Putamen (tissue), 1 donor: ENCODE measurements at places on chromosomes 3 and 15.
A peak's percentile ranks its signal among the peaks of the same experiment; 100 is the strongest.

GRCh38 chr3:192830291-192831110 lies 87.2 kb downstream of the MB21D2 start:
- DNase-seq: no peak

- DNase-seq: no peak
Observed at GRCh38 chr15:69783211-69783610, 314.5 kb downstream of the TLE3 start.

- no peak for DNase-seq
Observed at GRCh38 chr3:171242951-171243350, 216.4 kb upstream of the SLC2A2 start.

GRCh38 chr3:194189243-194189791 lies 53.4 kb downstream of the HES1 start:
- DNase-seq: no peak

DNA sequence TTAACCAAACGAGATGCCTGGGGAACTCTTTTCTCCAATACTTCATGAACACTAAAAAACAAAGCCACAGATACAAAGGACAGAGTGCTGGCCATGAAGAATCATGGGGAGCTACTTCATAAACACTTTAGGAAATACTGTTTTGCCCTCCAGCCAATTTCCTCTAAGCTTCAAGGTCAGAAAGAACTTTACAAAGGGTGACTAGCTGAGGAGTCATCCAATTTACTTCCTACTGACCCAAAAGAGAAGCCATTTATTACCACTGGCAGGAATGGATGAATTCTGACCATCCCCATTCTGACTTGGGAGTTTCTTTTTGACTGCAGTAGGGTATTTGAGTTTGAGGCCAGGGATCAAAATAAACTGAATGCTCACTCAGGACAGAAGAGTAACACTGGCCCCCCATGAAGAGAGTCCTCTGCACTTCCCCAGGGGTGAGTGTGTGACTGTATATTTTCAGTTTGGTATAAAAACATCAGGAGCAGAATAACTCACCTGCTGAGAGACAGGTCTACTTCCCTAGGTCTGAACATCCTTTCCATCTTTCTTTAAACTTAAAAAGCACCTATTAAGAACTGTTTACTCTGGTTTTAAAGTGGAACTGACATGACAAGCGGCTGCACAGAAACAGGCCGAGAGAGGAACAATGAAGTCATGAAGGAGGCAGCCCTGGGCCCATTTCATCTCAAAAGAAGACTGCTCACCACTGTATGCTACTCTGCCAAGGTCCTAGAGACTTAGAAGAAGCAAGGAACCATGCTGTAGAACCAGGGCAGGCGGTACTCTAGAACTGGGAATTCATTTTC lies 203.6 kb downstream of the TNIK start:
- DNase-seq: no peak

DNA sequence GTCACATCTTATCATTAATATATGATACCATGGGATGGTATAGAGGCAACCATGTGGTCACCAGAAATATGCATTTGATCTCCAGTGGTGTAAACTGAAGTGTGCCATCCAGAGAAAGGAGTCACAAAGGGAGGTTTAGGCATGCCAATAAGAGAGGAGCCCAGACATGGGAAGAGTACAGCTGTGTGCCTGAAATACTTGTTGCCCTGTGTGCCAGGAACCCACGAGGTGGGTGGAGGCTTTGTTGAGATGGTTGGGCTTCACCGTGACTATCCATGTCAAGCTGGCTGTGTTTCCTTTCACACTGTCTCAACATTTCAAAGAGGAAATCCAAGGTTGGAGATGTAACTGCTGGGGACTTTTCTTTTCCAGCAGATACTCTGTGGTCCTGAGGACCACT lies 43.5 kb downstream of the CACNA2D3 start:
- no peak for DNase-seq

DNA sequence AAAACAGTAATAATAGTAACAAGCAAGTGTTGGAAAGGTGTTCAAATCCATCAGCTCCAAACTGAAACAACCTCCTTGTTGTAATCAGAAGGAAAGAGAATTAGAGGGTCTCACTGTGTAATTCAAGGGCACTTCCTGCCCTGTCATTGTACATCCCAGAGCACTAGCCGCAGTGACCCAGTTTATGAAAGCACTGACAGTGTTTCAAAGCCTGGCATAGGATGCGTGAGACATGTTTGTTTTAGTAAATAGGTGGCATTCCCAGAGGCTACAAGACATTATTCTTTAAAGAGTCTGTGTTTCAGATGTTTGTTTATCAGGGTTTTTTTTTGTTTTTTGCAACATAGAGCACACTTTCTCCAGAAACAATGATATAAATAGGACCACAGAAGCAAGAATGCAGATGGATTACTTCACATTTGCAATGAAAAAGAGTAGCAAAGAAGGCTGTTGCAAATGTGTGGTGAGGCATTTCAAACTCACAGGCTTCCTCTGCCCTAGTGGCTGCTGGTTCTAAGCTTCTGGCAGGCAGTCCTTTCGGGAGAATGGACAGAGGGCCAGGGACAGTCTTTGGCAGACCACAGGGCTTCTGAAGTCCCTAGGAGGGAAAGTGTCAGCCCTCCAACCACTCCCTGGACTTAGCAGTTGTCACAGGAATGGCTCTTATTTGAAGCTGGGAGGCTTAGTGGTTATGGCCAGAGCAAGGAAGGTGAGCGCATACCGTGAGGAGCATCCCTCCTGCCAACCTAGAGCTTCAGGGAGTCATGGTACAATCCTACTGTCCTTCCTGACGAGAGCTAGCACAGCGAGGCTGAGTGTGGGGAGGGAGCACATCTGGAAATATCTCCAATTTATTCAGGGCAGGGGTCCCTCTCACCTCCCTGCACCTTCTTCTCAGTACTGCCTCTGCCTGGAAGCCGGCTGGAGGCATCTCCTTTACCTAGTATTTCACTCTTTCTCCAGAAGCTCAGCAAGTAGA lies 31.4 kb upstream of the TIPARP start:
- DNase-seq: peak; percentile 37

- DNase-seq: peak; percentile 19
Observed at GRCh38 chr15:66498501-66499386, 1.2 kb upstream of the SNAPC5 start.

GRCh38 chr3:30256474-30256873 lies 349.9 kb upstream of the TGFBR2 start:
- no peak for DNase-seq

DNA sequence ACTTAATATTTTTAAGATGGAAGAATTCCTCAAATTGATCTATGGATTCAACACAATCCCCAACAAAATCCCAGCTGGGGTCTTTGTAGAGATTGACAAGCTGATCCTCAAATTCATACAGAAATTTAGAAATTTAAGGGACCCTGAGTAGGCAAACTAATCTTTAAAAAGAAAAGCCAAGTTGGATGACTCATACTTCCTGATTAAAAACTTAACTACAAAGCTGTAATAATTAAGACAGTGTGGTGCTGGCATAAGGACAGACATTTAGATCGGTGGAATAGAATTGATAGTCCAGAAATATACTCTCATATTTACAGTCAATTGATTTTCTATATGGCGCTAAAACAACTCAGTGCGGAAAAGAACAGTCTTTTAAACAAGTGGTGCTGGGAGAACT lies 11.6 kb downstream of the FAM162A start:
- no peak for DNase-seq

- no peak for DNase-seq
Observed at GRCh38 chr3:127536830-127537812, 53.4 kb downstream of the TPRA1 start.

GRCh38 chr3:19735111-19735510 lies 198.9 kb downstream of the EFHB start:
- no peak for DNase-seq

DNA sequence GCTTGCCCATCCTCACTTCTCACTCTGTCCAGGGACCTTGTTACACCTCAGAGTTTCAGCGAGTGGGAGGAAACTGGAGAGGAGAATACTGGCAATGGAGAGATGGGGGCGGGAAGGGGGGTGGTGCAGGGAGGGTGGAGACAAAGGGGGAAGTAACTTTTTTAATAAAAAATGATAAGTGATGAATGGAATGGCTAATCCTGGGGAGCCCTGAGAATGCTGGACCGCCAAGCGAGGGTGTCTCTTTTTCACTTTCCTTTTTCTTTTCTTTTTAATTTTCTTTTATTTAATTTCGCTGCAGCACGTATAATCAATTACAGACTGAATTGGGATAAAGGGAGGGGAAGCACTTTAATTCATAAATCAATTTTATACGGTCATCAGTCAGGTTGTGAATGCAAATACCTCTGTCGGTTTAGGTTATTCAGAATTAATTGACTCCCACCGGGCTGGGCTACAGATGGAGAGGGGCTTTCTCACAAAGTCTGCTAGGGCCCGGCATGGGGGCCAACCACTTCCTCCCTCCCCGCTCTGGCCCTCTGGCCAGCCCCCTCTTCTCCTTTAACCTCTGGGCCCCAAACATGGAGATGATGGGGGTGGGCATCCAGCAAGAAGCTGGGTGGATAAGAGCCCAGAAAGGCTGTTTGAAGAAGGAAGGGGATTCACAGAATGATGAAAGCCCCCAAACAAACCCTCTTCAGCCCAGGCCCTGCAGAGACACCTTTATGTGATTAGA lies 106.8 kb upstream of the BOC start:
- no peak for DNase-seq

DNA sequence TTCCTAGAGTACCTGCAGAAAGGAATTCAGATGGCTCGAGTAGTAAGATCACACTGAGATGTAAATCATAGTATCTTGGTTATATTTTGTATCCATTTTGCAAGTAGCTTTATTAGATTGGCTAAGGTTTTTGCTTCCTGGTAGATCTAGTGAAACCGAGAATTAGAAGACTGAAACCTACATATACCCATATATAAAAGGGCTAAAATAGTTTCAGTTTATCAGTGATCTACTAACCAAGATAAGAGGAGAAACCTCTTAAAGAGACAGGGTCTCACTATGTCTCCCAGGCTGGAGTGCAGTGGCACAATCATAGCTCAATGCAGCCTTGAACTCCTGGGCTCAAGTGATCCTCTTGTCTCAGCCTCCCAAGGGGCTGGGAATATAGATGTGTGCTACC lies 135.3 kb downstream of the PCCB start:
- DNase-seq: no peak

- no peak for DNase-seq
Observed at GRCh38 chr3:168709073-168709472, 613.3 kb upstream of the GOLIM4 start.

DNA sequence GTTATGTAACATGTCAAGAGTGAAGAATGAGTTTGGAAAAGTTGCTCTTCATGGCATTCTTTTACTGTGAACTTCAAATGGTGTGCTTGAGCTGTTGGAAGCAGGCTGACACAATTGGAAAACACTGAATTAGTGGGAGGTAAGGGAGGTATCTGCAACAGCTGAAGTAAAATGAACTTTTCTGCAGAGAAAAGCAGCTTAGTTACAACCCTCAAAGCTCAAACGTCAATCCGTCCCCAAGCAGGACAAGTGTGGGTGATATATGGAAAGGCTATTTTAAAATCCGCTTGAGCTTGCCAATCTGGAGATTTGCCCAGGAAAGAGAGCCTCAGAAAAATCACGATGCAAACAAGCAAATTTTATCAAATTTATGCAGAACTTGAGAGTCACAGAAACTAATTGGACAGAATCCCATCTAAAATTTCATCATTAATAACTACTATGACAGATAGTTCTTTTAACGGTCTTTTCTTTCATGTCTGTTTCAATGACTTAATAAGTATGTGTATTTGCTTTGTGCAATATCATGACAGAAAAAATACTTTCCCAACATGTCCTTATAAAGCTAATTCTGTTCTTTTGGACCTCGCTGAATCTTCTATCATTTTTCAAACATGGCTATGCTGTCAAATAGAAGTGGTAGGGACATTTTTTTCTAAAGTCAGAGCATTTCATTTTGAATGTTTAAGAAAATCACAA lies 266.6 kb upstream of the SLITRK3 start:
- peak; percentile 60 for DNase-seq

GRCh38 chr15:79408041-79408440 lies 24.1 kb upstream of the MINAR1 start:
- no peak for DNase-seq

DNA sequence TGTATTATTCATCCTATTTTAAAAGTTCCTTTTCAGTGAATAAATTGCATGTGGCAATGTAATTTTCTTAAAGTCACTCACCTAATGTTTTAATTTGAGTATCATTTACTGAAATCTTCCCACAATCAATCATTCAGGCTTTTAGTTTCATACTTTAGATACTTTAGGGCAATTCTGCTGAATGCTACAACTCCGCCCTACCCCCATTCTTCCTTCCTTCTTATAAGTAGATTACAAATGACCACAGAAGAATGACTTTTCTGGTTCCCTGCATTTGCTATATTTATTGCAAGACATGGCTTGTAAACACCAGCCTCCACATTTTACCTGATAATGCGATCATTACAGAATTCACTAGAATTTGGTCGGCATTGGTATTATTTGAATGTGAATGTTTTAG lies 1061.9 kb downstream of the FHIT start:
- no peak for DNase-seq

- no peak for DNase-seq
Observed at GRCh38 chr15:53404930-53405493, 354.5 kb downstream of the WDR72 start.

DNA sequence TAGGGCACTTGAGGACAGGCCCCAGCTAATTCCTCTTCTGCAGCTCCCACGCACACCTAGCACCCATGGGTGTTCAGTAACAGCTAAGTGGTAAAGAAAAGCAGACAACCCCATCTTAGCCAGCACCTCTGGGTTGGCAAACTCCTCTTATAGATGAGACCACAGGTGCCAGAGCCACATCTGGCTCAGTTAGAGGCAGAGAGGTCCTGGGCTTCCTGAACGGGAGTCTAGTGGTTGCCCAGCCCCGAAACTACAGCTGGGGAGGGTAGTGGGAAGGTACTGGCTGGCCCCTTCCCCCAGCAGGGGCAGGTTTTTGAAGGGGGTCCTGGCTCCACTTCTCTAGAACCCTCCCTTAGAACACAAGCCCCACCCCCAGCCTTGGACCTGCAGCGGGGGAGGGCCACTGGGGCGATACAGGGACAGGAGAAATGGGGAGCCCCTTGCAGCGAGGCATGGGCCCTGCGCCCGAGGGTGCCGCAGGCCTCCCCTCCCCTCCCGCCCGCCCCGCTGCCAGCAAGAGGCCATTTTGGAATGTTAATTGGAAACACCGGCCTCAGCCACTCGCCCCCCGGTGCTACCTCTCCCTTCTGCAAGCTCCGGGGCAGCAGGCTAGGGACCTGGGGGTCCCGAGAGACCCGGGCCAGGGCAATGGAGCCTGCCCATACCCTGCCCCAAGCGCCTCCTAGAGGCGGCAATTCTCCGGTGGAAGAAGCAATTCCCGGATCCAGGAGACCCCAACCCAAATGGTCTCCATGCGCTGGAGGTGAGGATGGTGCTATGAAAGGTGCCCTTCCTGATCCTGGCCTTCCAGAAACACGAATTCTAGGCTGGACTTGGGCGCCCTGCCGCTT lies 1.5 kb downstream of the DUSP7 start:
- DNase-seq: no peak

GRCh38 chr3:4597208-4597985 lies 104.2 kb downstream of the ITPR1 start:
- DNase-seq: no peak

- DNase-seq: no peak
Observed at GRCh38 chr3:188869628-188870027, 302.1 kb upstream of the TPRG1 start.

DNA sequence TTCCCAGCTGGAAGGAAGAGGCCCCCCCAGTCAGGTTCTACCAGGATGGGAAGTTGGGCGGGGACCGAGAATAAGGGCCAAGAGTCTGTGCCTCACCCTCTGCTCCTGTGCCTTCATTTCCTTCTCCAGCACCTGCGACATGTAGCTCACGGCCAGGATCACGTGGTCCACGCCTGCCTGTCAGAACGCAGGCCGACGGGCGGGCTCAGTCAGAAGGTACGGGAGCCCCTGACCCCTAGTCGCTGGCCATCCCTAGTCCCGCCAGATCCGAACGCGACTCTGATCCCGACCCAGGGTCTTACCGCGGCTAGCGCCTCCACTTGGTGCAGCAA lies 489 bp downstream of the GMPPB start:
- peak; percentile 41 for DNase-seq
